Stimulated activated CD8-positive, alpha-beta memory T cell treated with anti-CD3 and anti-CD28 coated beads, Interleukin-7, amount 100 ng/mL, for 24 hours (primary cell): ENCODE measurements at places on chromosomes 7 and 10.

DNA sequence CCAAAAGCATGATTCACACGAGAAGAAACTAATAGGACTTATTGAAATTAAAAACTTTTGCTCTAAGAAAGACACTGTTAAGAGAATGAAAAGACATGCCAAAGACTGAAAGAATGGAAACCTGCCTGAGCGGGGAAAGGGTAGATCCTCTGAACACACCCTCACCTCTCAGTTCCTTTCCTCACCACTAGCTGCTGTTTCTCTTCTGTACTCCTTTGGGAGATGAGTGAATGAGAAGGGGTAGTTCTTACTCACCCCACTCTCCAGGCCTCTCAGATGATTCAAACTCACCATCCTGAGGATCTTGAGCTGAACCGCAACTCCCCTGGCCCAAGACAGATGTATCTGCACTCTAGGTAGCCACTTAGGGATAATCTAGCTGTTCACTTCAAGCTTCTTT lies 41.9 kb downstream of the IQUB start:
- no peak for DNase-seq

DNA sequence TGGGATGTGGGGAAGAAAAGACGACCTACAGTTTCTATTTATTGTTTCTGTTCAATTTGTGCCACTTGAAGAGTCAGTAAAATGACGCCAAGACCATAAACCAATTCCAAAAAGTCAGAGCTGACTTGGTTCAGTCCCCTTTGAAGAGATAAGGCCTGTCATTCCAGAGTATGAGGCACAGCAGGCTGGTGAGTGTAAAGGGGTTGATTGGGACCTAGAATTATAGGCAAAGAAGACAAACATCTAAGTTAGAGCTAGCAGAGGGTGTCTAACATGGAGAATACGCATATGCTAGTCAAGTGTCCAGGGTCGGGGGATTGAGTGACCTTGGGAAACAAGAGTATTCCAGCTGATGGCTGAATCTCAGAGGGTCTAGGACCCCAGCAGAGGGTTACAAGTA lies 23.6 kb downstream of the NRP1 start:
- DNase-seq: no peak

GRCh38 chr10:27407271-27407670 lies 96.8 kb upstream of the RAB18 start:
- DNase-seq: no peak

DNA sequence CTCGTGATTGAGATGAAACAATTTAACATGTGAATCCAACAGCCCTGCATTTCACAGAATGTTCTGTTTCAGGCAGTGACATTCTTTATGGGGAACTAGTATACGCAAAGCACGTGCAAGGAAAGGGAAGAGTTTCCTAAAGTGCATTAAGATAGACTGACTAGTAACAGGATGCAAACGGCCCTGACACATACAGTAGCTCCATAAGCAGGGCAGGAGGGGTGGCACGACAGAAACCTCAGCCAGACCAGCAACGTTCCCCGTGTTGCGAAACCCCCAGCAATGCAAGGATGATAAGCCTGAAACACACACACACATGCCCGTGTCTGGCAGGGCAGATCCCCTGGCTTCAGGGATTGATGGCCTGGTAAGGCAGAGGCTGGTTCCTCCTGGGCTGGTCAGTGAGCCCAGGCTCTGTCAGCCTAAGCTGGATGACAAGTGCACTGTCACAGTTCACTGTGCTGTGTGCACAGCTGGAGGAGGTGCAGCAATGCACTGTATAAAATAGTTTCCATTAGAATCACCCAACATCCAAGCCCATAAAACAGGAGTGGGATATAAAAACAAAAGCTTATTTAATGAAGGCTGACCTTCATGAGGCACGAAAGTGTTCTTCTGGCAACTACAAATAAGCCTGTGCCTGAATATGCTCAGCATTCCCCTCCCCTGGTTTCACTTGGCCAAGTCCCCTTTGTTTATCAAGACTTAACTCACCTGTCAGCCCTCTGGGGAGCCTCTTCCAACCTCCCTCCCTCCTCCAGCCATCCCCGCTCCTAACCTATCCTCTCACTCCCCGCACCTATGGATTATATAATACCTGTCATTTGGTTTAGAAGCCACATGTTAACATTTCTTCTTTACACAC lies 88.8 kb downstream of the GSAP start:
- DNase-seq: no peak

- DNase-seq: no peak
These were observed 300.6 kb downstream of the SORCS3 start for GRCh38 chr10:104941662-104942061.

DNA sequence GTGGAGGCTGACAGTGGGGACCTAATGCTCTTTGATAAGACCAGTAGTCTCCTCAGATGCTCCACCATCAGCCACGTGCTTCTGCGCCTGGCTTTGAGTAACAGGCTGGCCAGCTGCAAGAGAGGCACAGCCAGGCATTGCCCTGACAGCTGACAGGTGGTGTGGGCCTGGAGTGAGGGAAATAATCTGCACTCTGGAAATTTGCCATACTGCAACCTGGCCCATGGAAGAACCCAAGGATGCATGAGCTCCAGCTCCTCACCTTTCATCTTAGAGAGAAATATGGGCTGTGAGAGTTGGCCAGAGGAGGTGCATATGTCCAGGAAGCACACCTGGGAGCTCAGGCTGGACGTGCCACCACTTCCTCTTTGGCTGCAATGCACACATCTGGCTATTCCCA lies 118.9 kb downstream of the PLXDC2 start:
- no peak for DNase-seq

GRCh38 chr10:102406815-102407214 lies 11.3 kb downstream of the NFKB2 start:
- DNase-seq: no peak
